ENCODE measurements at places on chromosomes 3 and 15. TPM values are rescaled to one million over a fixed set of nuclear protein-coding genes. Genes with fewer than 3 reads are reported as not detected.

SCN11A gene
- total RNA-seq, result 0.02 TPM

GRAMD2A gene
- total RNA-seq, result 0.12 TPM

SOX14 gene
- not detected for total RNA-seq

LTF gene
- not detected for total RNA-seq

ATP8B4 gene
- 0.79 TPM for total RNA-seq
